ENCODE measurements at places on chromosomes 3 and 15. TPM values are rescaled to one million over a fixed set of nuclear protein-coding genes. Genes with fewer than 3 reads are reported as not detected.

DNA sequence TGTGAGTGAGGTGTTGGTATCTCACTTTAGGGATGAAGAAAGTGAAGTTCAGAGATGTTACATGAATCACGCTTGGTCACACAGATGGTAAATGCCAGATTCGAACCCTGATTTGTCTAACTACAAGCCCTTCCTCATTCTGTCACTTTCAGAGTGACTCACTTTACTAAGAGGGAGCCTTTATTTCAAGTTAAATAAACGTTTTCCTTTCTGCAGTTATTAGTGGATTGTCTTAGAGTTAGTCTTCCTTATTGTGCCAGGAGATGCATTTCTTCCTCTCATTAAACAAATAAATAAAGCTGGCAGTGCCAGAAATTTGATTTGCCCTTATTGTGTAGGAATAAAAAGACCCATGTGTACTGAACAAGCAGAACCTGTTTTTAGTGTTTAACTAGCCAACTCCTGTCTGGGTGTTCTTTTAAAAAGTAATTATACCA is 162.5 kb downstream of the AKAP13 start:
- DNase-seq: no peak

Gene MESP2
- not detected for polyA plus RNA-seq

GRCh38 chr3:38878646-38879045 is 62.6 kb upstream of the SCN10A start:
- DNase-seq: no peak

Gene ASB14
- not detected for polyA plus RNA-seq

- DNase-seq: no peak
Observed at GRCh38 chr3:117628823-117629291, 919.3 kb downstream of the TUSC7 start.

DNA sequence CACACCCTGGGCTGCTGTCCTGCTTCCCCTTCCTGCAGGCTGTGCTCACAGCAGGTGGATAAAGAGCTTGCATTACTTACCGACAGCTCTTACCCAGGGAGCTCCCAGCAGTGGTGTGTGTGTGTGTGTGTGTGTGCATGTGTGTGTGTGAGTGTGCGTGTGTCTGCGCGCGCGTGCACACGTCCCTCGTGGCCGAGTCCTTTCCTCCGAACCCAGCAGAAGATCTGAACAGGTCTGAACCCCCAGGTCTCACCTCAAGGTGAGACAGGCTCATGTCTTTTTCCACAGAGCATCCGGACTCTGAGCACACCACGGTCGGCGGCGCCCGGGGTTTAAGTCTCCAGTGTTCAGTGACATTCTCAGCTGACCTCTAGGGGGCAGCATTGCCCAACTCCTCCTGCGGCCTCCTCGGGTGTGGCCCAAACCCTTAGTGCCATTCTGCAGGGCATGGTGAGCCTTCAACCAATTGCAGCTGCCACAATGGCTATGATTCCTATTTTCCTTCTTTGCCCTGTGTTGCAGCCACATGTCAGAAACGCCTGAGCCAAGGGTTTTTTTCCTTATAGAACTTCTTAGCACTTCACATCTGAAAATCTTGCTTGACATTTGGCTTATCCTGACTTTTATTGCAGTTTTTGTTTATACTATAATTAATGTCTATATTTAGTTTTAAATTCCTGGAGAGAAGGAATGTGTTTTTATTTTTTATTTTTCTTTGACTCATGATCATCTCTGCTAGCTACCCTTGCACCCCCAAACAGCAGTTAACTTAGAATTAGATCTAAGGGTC is 64.1 kb upstream of the KLHL25 start:
- peak; percentile 36 for DNase-seq

DNA sequence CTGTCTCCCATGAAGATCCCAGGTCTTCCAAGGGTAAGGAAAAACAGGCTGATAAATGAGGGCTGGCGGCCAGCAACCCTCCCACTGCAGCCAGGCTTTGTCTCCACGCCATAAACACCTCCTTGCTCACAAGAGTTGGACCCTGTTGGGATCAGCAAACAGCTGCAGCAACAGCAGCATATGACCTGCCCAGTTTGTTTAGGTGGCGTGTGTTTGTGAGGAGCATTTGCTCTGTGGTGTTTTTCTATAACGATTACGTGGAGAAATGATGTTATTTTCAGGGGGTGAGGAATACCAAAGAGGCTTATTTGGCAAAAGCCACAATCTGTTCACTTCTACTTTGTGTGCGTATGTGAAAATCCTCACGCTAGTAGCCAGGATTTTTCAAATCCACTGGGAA is 58.5 kb downstream of the RFTN1 start:
- peak; percentile 44 for DNase-seq

GRCh38 chr3:188554404-188554803 is 400.4 kb downstream of the LPP start:
- no peak for DNase-seq
